ENCODE measurements at places on chromosomes 5 and 9. TPM values are rescaled to one million over a fixed set of nuclear protein-coding genes. Genes with fewer than 3 reads are reported as not detected.

The CYLC2 gene
- not detected for total RNA-seq

The FAM81B gene
- total RNA-seq, result 0.73 TPM

The INSL6 gene
- not detected for total RNA-seq

The MPDZ gene
- 53.7 TPM for total RNA-seq

The HEXB gene
- total RNA-seq, result 18.6 TPM

The PCDHB3 gene
- 19.7 TPM for total RNA-seq

The ECM2 gene
- total RNA-seq, result 10.1 TPM

The UNC5A gene
- total RNA-seq, result 9.3 TPM

The FAM78A gene
- total RNA-seq, result 1.7 TPM

The TYRP1 gene
- total RNA-seq, result 4.0 TPM

The CDKN2B-AS1 gene
- not detected for total RNA-seq

The TTLL11 gene
- total RNA-seq, result 22.1 TPM

The PCDHB13 gene
- total RNA-seq, result 16.3 TPM

The TMEM174 gene
- total RNA-seq, result not detected

The TAF11L10 gene
- total RNA-seq, result not detected

The CARD9 gene
- 1.9 TPM for total RNA-seq

The ATP10B gene
- 15.0 TPM for total RNA-seq

The LHX6 gene
- 1.5 TPM for total RNA-seq

The SMIM33 gene
- not detected for total RNA-seq
